ACHN (cell line): ENCODE measurements at places on chromosomes 7 and 10.

DNA sequence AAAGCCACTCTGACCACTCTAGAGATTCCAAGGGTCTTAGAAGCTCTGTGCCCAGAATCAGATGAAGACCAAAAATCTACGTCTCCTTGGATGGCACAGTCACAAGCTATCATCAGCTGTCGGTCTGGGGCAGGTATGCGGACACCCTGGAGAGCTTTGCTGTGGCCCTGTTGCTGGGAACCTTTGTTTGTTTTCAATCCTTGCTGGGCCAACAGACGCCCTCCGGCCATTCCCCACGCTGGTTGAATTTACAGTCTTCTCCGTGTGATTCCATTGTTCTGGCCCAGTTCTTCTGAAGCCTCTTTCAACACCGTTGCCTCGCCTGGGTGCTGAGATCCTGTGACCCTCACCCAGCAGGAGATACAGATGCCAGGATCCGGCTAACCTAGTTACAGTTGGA is 149.4 kb upstream of the PFKP start:
- DNase-seq: no peak

GRCh38 chr7:18180685-18181084 is 153.0 kb upstream of the PRPS1L1 start:
- no peak for DNase-seq

DNA sequence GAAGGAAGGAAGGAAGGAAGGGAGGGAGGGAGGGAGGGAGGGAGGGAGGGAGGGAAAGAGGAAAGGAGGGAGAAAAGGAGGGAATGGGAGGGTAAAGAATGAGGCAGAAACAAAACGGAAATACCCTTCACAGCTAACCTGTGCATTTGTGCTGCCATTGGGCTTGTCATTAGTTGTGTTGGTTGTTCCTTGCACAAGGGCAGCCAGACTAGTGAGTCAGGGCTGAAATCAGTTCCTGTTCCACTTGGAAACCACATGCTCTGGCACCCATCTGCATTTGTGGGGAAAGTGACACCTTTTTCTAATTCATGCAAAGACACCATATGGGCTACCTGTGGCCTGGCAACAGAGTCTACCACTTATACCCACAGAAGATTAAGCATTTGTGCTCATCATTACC is 1004.0 kb upstream of the C7orf33 start:
- no peak for DNase-seq

DNA sequence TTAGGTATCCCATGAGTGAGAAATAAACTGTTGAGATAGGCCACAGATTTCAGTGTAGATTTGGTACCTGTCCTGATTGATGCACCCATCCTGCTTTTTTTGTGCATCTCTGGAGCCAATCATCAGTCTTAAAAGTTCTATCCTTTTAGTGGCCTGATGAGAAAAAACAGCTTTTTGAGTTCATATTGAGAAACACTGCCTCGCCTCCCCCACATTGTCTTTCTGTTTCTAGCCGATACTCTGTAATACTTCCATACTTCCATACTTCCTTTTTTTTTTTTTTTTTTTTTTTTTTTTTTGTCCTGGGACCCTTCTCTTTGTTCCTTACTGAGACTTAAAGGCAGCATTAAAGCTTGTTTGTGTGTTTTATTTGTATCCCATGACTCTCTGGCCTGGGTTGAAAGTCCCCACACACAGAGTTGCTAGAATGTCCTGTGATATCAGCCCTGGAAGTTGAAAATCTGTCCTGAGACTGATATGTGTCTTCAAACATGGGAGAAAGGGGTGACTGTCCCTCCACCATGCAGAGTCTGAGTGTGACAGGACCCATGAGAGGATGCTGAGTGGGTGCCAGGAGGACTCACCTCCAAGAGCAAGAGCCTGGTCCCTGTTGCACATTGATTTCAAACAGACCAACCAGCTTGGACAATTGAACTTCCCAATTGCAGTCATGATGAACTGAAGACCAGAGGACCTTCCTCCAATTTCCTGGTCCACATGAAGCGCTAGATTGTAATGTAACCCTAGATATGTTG is 5.7 kb downstream of the ZNF22 start:
- DNase-seq: no peak

GRCh38 chr7:40105879-40106473 is 28.4 kb downstream of the MPLKIP start:
- DNase-seq: no peak

DNA sequence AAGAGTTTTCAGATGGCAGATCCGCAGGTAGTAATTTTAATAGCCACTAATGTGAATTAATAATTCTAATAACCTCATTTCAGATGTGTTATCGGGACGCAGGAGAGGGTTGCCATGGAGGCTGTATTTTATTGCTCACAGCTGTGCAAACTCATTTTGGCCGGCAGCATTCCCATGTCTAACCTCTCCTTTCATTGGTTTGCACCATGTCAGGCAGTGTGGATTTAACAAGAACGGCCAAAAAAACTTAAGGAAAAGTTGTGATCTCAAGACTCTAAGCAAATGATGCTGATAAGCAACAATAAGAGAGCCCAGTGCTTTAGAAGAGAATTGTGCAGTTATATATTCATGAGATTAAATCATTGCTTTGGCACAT is 88.7 kb upstream of the NRP1 start:
- no peak for DNase-seq

DNA sequence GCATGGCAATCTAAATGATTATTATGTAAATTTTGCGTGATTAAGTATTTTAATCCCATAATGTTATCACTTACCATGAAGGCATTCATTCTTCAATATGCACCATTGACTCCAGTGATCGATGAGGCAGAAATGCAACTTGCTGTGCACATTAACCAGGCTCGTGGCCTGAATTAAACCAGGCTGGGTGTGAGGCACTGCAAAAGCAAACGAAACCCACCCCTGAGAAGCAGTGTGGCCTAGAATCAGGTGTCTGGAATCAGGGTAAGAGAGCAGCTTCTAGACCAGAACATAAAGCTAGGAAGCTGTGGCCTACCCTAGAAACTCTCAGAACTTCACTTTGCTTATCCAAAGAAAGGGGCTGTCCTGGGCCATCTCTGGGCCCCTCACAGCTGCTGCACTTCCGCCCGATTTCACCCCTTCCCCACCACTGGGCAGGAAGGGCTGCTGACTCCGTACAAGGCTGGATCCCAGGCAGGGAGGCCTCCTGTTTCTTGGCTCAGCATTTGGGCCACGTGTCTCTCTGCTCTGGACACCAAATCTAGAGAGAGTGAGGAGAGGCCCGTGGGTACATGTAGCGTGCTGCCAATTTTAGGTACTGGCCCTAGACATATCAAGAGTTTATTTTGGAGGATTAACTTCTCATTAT is 4.4 kb downstream of the PTPRE start:
- DNase-seq: peak; percentile 59

DNA sequence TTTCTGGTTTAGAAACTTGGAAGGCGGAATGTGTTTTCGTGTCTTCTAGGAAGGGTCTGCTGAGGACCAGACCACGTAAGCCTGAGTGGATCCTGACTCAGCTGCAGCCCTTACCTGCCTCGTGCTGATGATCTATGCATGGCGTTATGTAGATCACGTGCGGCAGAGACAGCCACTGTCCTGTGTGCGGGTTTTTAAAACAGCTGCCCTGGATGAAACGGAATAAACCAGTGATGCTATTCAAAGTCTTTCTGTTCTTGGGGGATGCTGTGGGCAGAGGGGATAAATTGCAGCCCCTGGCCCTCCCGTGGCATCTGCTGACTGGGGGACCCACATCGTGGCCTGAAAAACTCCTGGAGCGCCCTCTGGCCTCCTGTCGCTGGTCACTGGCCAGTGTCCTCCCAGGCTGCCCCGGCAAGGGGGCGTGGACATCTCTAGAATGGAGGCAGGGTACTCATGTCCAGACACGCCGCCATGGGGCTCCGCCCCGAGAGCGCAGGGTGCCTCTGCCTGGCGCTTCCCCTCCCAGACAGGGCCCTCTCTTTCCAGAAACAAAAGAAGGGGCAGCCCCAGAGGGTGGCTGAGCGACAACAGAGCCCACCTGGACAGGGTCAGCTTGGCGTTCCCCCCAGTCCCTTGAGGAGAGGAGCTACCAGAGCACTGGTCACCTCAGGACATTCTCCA is 13.2 kb downstream of the ALKBH4 start:
- no peak for DNase-seq

GRCh38 chr10:120172356-120172755 is 279.8 kb downstream of the SEC23IP start:
- DNase-seq: peak; percentile 12

- DNase-seq: no peak
These were observed 87.9 kb downstream of the SLC37A3 start for GRCh38 chr7:140310337-140311002.
